ENCODE measurements at places on chromosomes 4 and X.

GRCh38 chrX:106894392-106894909, 8.7 kb downstream of the RIPPLY1 start:
- peak; percentile 20 for DNase-seq

- DNase-seq: no peak
Measured at GRCh38 chr4:160864253-160864652, 1299.5 kb downstream of the FSTL5 start.

- DNase-seq: no peak
Measured at GRCh38 chr4:138789796-138790195, 225.8 kb upstream of the NOCT start.

GRCh38 chr4:48910511-48910910, 3.9 kb upstream of the OCIAD2 start:
- no peak for DNase-seq

GRCh38 chr4:89836031-89836745, 773 bp downstream of the SNCA start:
- no peak for DNase-seq

DNA sequence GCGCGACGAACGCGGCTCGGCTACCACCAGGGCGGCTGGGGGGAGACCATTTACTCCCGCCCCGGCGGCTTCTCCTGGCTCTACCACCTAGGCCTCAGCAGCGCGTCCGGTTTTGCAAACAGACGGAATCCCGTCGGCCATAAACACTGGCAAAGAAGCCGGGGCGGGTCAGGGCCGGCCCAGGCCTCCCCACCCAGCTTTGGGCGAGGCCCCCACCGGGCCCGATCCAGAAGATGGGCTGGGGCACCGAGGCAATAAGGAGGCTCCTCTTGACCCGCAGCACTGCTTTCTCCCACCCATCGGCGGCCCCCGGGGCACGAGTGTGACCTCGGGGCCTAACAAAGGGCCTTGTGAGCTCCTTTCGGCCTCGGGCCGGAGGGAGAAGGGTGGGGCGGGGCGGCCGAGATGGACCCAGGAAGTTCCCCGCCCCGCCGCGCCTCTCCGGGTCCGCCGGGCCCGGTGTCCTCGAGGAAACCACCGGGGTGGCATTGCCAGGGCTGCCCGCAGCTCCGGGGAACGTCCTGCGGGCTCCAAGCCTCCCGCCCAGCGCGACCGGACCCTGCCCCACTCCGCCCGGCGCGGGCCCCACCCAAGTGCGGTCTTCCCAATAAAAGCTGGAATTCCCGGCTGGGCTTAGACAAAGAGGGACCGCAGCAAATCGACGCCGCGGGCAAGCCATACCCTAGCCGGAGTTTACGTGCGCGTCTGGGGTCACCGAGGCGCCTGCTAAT, 5.9 kb downstream of the BCOR start:
- no peak for DNase-seq

DNA sequence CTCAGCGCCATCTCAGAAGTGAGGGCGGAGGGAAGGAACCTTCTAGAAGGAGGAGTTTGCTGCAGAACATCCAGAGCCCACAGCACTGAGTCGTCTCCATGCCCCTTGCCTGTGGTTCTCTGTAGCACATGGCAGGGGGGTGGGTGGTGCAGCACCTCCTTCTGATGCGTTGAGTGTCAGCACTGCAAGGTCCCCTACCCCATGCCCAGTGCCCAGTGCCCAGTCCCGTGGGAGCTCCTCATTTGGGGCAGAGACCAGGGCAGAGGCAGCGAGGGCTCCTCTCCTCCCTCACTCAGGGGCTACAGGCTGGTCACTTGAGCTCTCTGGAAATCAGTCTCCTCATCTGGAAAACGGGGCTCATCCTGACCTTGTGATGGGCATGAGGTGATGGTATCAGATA, 78.1 kb downstream of the HTRA3 start:
- no peak for DNase-seq

All from NCI-H446 (cell line).